ENCODE measurements at places on chromosomes 3 and 15. TPM values are rescaled to one million over a fixed set of nuclear protein-coding genes. Genes with fewer than 3 reads are reported as not detected.

The CDCP1 gene
- 1.3 TPM for total RNA-seq

- no peak for DNase-seq
Observed at GRCh38 chr3:36729204-36730056, 34.9 kb downstream of the DCLK3 start.

The HIGD2B gene
- not detected for total RNA-seq

- no peak for DNase-seq
Observed at GRCh38 chr3:7209098-7209497, 348.2 kb downstream of the GRM7 start.

DNA sequence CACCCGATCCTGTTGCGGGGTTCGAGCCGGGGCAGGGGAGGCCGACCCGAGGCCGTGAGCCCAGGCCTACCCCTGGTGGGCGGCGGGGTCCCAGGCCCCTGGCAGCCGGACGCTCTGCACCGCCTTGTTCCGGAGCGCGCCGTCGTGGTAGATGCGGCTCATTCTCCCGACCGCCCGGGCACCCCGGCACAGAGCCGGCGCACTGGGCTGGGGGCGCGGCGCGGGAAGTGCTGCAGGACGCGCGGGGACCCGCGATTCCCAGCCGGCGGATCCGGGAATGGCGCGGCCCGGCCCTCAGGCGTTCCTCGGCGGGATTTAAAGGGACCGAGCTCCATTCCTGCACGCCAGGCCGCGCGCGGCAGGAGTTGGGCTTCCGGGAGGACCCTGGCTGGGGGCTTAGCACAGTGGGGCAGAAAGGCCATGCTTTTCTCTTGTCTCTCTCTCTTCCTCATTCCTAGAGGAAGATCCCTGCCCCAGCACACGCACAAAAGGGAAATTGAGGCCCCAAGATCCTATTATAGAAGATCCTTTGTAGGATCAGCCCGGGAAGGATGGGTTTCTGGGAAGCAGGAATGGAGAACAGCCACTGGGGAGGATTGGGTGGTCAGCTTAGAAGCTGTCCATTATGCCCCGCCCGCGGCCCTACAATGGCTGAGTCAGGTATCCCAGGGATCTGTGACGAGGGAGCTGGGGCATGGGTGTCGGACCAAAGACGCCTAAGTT lies at the start of gene ARPIN:
Gene ARPIN (minus strand): TSS at position 279 of the 723 bp plus-strand sequence. CDS start 117 bp downstream, at position 162.
- peak; percentile 73 for DNase-seq

DNA sequence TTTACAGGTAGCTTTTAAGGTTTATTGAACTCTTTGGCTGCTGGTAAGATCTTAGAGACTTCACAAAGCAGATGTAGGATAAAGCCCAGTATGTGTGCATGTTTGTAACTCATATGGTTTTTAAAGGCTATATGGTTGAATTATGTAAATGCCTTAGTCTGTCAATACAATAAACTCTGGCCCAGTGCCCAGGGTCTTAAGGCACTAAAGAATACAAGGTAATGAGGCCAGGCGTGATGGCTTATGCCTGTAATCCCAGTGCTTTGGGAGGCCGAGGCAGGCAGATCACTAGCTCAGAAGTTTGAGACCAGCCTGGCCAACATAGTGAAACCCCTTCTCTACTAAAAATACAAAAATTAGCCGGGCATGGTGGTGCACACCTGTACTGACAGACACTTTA lies 170.3 kb upstream of the CGNL1 start:
- no peak for DNase-seq

- DNase-seq = no peak
Observed at GRCh38 chr15:44570361-44570760, 33.4 kb downstream of the EIF3J start.

- DNase-seq = no peak
Observed at GRCh38 chr3:187130346-187131066, 8.8 kb downstream of the RPL39L start.
